Activated CD4-positive, alpha-beta T cell treated with anti-CD3 and anti-CD28 coated beads, Interleukin-2, amount 10 ng/mL, durations not matched to agents 7 days and 5 days (primary cell): ENCODE measurements at places on chromosomes 11 and 22. TPM values are rescaled to one million over a fixed set of nuclear protein-coding genes. Genes with fewer than 3 reads are reported as not detected.

- DNase-seq = no peak
- H3K36me3 ChIP-seq = no peaks in the 10 kb centered on the region
- H3K27ac ChIP-seq = peak overlapping the region; percentile 92
- H3K4me1 ChIP-seq = peaks cover 58% of the 10 kb centered on the region
- H3K4me3 ChIP-seq = no peak overlapping the region
Measured at GRCh38 chr22:23138584-23139435, 3.0 kb downstream of the RSPH14 start.

- no peak overlapping the region for H3K4me3 ChIP-seq
- peaks cover 5% of the 10 kb centered on the region for H3K36me3 ChIP-seq
- no peak for DNase-seq
Measured at GRCh38 chr11:123587559-123587958, 66.9 kb downstream of the SCN3B start.

- no peaks in the 10 kb centered on the region for H3K27me3 ChIP-seq
- no peak overlapping the region for H3K27ac ChIP-seq
- no peaks in the 10 kb centered on the region for H3K36me3 ChIP-seq
- no peak overlapping the region for H3K4me3 ChIP-seq
- no peaks in the 10 kb centered on the region for H3K4me1 ChIP-seq
Measured at GRCh38 chr11:87529486-87529885, 491.8 kb downstream of the TMEM135 start.

DNA sequence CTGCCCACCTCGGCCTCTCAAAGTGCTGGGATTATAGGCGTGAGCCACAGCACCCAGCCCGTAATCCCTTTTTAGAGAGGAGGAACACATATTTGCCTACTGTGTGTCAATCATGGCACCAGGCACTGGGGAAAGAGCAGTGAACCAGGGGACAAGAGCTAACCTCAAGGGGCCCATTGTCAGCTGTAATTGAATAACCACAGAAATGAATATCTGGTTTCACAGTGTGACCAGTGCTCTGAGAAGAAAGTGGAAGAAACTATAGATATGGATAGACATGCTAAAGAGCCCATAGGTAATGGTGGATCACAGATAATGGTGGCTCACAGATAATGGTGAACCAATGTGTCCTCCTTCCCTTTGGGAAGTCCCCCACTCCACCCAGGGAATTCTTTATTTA lies 8.6 kb upstream of the KCTD14 start:
- DNase-seq = no peak
- no peak overlapping the region for H3K27ac ChIP-seq
- H3K4me1 ChIP-seq = no peaks in the 10 kb centered on the region
- H3K4me3 ChIP-seq = no peak overlapping the region

GRCh38 chr11:12657336-12657735 lies 16.9 kb upstream of the TEAD1 start:
- no peak for DNase-seq
- H3K4me1 ChIP-seq = no peaks in the 10 kb centered on the region
- H3K27ac ChIP-seq = no peak overlapping the region
- H3K4me3 ChIP-seq = no peak overlapping the region
- no peaks in the 10 kb centered on the region for H3K36me3 ChIP-seq

- no peak for DNase-seq
- H3K4me3 ChIP-seq = peak within 1 kb of the TSS; percentile 75
- peak within 1 kb of the TSS; percentile 82 for H3K27ac ChIP-seq
- H3K27me3 ChIP-seq = peaks cover 34% of the 10 kb centered on the region
- H3K4me1 ChIP-seq = peaks cover 22% of the 10 kb centered on the region
Measured at GRCh38 chr11:45146072-45147016, at the start of gene PRDM11. Gene PRDM11 (plus strand): TSS chr11:45146639. CDS start chr11:45181767, 35,128 bp downstream.

DNA sequence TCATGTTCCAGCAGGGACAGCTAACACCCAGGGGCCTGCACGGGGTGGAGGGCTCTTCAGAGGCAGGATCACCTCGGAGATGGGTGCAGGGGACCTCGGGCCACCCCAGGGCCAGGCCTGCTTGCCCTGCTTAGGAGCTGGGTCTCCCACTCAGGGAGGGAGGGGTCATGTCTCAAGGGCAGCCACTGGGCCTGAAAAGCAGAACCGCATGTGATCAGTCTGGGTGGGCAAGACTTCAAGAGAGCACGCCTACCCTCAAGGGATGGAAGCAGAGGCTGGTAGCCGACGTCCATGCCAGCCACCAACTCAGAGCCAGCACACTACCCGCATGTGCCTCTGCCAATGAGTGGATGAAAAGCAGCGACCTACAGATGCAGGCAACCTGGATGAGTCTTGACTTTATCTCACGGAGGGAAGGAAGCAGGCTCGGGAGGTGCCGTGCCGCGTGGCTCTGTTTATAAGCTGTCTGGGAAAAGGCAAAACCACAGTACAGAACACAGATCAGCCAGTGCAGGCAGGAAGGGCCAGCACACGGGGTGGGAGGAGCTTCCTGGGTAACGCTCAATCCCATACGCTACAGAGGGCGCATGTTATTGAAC lies 16.0 kb downstream of the TBX1 start:
- H3K36me3 ChIP-seq = no peaks in the 10 kb centered on the region
- no peak overlapping the region for H3K27ac ChIP-seq
- H3K27me3 ChIP-seq = peaks cover 26% of the 10 kb centered on the region
- H3K4me1 ChIP-seq = peaks cover 10% of the 10 kb centered on the region
- DNase-seq = no peak

GRCh38 chr22:42282252-42282942 lies 11.9 kb upstream of the TCF20 start:
- peaks cover 13% of the 10 kb centered on the region for H3K27me3 ChIP-seq
- no peak overlapping the region for H3K27ac ChIP-seq
- no peak overlapping the region for H3K4me3 ChIP-seq
- peaks cover 32% of the 10 kb centered on the region for H3K4me1 ChIP-seq

The RNF26 gene
- total RNA-seq = 38.8 TPM

The APLNR gene
- not detected for total RNA-seq

The PATE1 gene
- not detected for total RNA-seq
